ENCODE measurements at places on chromosomes 5 and 9.

DNA sequence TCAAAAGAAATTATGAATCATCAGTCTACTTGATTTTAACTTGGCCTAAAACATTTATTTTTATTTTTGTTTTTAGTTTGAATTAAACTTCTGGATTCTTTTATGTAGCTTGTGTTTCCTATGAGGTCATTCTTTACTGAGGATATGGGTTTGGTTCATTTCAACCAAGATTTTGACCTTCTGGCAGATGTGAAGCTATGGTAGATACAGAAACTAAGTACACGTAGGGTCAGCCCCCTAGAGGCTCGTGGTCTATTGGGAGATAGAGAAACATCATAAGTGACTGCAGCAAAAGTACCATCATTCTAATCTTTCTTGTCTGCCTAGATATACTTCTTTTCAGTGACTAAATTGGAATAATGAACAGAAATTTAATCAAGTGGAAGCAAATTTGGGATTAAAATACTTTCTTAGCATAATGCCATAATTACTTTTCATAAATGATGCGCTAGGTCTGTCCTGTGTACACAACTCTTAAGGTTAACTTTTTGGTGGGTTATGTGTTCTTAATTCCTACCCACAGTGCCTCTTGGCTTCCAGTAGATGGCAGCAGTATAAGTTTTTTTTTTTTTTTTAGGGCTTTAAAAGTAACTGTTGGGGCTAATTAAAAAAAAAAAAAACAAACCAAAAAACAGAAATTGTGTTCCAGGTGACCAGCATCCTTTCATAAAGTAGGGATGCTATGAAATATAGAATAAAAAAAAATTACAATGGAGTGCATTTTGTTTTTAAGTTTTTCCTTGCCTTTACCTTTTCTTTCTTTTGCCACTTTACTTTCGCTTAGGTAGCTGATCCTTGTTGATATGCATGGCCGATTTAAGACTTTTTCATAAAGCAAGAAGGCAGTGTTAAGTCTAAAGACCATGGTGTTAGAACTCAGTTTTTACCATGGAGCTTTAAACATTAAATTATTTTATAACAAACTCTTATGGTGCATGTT lies 49.9 kb downstream of the LRRTM2 start:
- DNase-seq, result peak; percentile 36

DNA sequence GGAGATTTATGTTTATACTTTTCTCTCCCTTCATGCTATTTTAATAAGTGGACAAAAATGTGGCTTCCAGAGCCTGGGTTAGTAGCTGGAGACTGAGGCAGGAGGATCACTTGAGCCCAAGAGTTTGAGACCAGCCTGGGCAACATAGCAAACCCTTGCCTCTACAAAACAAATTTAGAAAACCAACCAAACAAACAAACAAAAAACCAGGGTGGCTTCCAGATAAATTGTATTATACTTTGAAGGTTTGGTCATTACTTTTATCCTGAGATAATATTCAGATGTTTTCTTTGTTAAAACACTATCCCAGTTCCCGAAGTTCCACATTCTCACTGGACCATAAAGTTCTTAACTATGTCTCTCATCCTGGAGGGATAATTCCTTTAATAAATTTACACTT lies 46.0 kb downstream of the ALDH1A1 start:
- no peak for DNase-seq

- DNase-seq, result no peak
Measured at GRCh38 chr9:138100711-138101350, 223.2 kb downstream of the CACNA1B start.

DNA sequence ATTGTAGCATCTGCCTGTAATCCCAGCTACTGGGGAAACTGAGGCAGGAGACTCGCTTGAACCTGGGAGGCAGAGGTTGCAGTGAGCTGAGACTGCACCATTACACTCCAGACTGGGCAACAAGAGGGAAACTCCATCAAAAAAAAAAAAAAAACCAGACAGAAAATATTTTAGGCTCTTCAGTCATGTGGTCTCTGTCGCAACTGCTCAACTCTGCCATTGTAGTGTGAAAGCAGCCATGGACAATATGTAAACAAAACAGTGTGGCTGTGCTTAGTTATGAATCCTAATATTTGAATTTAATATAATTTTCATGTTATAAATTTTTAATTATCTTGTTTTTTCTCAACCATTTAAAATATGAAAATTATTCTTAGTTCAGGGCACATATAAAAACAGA lies 38.4 kb downstream of the ZFAND5 start:
- no peak for DNase-seq

DNA sequence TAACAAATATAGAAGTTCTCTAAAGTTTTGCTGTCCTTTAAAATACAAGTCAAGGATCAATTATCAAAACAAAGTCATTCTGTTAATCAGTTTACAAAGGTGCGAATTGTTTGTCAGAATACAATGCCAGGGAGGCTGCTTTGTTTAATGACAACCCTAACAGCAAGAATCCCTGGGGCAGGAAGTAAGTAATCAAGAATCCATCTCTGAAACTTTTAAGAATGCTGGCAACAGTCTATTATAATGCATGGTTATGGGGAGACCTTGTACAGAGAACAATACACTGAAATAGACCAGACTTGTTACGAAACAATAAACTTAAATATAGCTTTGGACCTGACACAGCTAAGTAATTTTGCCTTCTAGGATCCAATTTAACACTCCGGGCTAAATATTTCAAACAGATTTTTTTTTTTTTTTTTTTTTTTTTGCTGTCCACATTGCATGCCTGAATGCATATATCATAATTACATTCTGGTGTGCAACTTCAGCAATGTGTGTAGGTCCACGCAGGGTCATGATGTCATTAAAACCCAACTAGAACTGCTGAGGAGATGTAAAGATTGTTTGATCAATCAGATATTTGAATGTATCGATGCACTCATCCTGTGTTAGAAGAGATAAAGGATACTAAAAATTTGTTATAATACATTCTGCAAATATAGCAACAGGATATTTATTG lies 421.3 kb downstream of the CETN3 start:
- DNase-seq, result no peak

DNA sequence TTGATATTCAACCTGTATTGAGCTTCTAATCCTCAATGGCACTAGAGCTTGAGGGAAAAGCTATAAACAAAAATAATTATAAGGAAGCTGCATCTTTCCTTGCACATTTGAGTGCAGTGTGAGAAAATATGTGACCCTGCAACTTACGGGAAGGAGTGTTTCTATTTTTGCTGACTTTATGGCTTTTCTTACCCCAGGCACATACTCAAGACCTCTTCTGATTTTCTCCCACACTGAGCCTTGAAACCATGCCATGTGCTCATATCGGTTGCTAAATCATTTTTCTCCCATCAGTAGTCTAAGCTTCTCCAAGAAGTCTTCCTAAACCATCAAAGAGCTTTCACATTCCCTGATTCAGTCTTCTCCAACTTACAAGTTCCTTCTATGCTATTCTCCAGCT lies 91.5 kb downstream of the CDH6 start:
- no peak for DNase-seq

GRCh38 chr5:58786035-58786434 lies 203.2 kb downstream of the RAB3C start:
- no peak for DNase-seq

DNA sequence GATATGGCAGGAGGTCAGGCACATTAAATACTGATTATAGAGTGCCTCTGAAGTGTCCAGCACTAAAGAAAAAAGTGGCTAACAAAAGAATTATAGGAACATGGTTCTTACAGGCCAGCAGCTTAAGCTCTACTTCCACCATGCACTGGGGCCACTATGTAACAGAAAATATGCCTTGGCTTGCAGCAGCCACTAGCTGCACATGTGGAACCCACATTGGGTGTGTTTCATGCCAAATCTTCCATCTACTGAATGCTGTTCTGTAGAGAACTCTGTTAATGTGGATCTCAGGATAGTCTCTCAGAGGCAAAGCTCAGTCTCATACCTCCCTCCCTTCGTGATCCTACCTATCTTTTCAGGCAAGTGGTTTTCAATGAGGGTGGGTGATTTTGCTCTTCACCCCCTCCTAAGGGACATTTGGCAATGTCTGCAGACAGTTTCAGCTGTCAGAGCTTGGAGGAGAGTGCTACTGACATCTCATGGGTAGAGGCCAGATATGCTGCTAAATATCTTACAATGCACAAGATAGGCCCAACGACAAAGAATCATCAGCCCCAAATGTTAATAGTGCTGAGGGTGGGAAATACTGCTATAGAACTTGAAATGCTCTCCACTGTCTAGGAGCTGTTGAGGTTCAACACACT lies 218.9 kb downstream of the TARS1 start:
- no peak for DNase-seq

DNA sequence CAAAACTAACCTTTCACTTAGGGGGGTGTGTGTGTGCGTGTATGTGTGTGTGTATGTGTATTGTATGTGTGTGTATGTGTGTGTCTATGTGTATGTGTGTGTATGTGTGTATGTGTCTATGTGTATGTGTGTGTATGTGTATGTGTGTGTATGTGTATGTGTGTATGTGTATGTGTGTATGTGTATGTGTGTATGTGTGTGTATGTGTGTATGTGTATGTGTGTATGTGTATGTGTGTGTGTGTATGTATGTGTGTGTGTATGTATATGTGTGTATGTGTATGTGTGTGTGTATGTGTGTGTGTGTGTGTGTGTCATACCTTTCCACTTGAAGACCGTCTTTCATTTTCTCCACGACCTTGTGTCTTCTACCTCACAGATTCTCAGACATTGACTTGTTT lies 20.8 kb upstream of the FLT4 start:
- DNase-seq, result peak; percentile 56

DNA sequence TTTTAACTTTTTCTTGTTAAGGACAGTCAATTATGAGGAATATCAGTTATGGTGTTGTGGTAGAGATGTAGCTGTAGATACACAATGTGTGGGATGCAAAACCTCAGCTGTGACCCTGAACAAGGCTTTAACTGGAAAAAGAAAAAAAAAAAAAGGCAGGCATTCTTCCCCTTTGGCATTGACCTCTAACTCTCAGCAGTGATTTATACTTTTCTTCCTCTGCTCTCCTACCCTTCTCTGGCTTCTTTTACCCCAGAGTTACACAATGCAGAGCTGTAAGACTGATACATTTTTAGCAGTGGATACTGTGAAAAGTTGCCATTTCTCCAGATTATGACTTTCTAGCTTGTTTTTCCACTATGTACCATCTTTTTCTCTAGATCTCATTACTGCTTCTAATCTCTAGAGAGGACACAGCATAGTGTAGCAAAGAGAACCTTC lies 2.0 kb downstream of the CTNNAL1 start:
- DNase-seq, result no peak

DNA sequence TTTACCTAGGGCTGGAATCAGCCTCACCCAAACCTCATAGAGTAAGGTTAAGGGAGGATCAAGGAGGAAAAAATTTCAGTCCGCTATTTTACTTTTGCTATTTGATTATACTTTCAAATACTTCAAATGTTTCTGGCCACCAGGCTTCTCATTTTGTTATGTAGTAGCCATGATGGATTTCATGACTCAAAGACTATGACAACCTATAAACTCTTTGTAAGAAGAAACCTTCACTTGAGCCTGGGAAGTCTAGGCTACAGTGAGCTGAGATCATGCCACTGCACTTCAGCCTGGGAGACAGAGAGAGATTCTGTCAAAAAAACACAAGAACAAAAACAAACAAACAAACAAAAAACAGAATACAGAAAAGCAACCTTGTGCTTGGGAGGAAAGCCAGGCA lies 293.6 kb upstream of the TNC start:
- DNase-seq, result no peak

GRCh38 chr5:172405226-172406107 lies 48.9 kb downstream of the SH3PXD2B start:
- DNase-seq, result no peak

DNA sequence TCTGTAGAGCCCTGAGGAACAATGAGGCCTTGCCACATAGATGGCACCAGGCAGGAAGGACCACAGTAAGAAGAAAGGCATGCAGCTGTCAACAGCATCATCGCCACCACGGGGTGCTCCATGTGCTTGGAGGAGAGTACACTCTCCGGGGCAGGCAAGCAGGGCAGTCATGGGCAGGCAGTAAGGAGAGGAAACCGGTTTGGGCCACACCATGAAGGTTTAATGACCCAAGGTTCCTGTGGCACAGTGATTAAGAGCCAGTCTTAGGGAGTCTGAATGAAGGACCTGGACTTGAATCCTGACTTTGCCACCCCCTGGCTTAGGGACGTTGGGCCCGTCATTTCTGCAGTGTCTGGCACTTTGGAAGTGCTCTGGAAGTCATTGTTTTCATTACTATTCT lies 80.6 kb upstream of the ZBTB43 start:
- DNase-seq, result no peak

DNA sequence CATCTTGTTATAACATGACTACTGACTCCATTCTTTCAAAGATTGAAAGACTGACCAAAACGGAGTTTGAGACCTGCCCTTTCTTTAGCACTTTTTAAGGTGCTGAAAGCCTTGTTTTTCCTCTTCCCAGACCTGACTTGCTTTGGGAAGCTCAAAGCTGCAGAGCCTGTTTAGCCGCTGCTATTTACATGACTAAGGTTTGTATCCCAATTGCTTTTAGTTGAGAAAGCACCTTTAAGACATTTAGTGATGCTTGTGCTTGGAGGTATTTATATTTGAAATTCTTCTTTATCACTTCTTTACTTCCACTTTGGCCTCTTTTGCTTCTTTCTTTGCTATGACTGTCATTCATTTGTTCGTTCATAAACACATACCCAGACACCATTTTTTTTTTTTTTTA lies 182.6 kb upstream of the ELL2 start:
- DNase-seq, result no peak

DNA sequence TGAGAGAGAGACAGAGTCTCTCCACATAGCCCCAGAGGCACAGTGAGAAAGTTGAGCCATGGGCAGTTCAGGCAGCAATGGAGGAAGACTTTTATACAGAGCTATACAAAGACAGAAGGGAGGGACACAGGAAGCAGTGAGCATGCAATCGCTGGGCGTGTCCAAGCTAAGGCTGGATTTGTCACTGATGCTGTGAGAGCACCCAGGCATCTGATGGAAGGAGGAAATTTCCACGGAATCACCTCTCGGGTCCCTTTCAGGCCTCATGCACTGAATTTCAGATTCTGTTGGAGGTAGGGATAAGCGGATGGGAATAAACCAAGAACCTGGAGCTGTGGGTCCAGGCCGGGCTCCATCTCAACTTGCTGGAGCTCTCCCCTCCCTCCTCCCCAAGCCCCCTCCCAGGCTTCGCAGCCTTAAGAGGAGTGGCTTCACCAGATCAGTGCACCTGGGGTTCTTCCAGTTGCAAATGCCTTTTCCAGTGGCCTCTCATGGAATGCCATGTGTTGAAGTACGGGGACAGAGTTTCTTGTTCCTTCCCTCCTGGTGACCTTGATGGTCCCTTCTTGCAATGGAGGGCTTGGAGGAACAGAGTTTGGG lies 114.8 kb upstream of the ALDH1B1 start:
- DNase-seq, result no peak

DNA sequence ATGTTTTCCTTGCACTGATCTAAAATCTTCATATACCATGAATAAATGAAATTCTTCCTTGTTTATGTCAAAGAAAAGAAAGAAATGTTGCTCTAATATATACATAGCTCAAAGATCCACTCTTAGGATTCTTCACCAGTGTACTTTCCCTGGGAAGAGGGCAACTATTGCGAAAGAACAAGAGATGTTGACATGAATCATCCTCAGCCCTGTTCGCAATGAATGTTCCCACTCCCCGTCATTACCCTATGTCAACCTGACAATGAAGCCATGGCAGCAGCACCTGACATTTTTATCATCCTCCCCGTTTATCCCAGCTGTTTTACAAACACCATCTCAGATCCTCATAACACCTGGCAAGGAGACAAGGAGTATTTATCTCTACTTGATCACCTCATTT lies 409.1 kb upstream of the GRIA1 start:
- no peak for DNase-seq

- peak; percentile 10 for DNase-seq
Measured at GRCh38 chr5:131206772-131207171, 36.0 kb downstream of the LYRM7 start.

- DNase-seq, result no peak
Measured at GRCh38 chr5:128317481-128317880, 220.6 kb downstream of the FBN2 start.
